ENCODE measurements at places on chromosomes 4 and X.
A peak's percentile ranks its signal among the peaks of the same experiment; 100 is the strongest.

- DNase-seq = no peak
Measured at GRCh38 chr4:138103597-138104283, 138.4 kb downstream of the SLC7A11 start.

- DNase-seq = no peak
Measured at GRCh38 chrX:136185401-136186022, 38.2 kb downstream of the FHL1 start.

GRCh38 chrX:37686996-37687395 lies 1.4 kb downstream of the XK start:
- no peak for DNase-seq

DNA sequence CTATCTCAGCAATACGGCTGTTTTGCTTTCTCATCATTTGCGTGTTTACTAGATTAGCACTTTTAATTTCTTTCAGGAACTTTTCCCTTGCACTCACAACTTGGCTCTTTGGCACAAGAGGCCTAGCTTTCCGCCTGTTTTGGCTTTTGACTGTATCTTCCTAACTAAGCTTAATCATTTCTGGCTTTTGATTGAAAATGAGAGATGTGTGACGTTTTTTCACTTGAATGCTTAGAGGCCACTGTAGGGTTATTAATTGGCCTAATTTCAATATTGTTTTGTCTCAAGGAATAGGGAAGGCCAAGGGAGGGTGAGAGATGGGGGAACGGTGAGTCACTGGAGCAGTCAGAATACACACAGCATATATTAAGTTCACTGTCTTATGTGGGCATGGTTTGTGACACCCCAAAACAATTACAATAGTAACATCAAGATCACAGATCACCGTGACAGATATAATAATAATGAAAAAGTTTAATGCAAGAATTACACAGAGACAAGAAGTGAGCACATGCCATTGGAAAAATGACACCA lies 27.3 kb downstream of the MND1 start:
- DNase-seq = no peak

GRCh38 chrX:12372111-12372510 lies 233.8 kb downstream of the FRMPD4 start:
- DNase-seq = no peak

DNA sequence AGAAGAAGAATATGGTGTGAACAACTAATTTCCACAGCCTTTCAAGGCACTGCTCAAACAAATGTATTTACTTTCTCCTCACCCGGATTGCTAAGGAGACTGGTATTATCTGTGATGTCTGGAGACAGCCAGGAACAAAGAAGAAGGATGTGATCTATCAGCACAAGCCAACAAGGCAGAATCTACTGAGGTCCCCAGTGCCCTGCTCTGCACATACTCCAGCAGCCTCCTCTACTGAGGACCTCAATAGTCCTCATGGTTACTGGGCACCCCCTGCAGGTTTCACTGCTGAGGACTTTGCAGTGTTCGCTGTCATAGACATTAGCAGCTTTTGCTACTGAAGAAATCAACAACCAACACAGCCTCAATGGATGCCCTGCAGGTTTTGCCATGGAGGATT lies 930.1 kb downstream of the ADGRL3 start:
- no peak for DNase-seq

- DNase-seq = peak; percentile 9
Measured at GRCh38 chrX:111928456-111928855, 52.5 kb downstream of the TRPC5OS start.

DNA sequence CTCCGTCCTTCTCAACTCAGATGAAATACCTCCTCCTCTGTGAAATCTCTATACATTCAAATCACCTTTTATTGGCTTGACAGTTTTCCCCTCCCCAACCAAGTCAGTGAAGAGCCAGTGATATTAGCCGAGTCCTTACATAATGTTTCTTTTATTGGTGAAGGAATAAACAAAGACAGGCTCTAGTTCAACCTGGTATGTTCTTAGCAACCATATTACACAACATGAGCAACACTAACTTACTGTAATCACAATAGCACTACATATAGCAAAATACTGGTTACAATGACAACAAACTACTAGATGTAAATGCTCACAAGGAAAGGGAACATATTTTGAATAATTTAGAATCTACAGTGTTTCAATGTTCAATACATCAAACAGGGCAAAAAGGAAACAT lies 19.9 kb downstream of the DHX15 start:
- no peak for DNase-seq

DNA sequence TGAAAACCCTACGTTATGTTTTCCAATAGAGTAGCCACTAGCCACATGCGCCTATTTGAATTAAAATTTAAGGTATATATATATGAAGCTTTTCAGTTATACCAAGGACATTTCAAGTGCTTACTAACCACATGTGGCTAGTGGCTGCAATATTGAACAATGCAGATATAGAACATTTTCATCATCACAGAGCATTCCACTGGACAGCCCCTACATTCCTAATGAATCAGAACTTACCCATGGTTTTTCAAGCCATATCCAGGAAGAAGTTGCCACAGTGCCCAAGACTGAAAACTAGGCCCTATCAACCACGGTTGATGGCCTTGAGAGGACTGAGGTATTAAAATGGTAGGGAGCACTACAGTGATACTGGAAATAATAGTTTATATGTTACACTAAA lies 29.7 kb downstream of the NEK1 start:
- no peak for DNase-seq

DNA sequence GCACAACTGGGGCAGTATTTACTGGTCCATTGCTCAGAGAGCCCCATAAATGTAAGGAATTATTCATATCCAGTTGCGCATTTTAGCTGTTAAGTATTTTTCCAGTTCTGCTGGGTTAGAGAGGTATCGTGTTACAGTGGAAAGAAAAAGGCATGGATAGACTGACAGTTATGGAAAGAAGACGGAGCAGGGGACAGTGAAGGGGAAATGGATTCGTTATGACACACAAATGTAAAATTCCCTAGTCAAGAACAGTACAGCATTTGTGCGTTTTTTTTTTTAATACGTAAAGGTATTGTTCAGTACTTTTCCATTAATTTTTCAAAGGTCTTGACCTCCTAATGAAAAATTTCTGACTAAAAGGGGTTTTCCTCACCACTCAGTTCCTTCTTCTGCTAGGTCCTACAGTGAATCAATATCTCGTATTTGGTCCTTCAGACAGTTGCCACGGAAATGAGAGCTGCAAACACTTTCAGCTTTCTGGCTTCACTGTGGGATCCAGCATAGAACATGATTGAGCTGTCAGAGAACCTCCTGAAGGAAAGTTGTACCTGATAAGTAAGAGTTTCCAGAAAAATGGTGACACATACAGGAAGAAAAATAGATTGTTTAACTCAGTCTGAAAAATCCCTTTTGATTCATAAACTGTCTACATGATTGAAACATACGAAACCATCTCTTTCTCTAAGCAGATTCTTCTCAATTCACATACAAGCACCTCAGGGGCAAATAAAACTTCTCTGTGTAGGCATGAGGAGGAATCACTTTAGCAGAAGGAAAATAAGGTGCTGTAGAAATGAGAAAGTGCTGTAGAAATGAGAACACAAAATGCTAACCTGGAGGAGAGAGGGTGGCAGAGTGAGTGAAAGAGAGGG lies 21.8 kb upstream of the BBS12 start:
- no peak for DNase-seq

DNA sequence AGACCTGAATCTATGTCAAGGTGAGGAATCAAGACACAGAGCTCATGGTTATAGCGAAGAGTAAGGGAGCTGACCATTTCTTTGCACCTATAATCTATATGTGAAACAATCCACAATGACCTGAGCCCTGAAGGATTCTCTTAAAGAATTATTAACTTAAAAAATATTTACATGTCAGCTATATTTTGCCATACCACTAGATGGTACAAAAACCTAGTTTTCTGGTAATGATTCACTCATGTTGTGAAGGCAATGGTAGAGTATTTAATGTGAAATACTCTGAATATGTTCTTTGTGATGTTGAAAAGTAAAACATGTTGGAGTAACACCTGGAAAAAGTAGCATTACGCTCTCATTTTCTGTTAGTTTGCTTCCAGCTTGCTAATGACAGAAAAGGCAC lies 40.0 kb downstream of the VGLL1 start:
- no peak for DNase-seq

DNA sequence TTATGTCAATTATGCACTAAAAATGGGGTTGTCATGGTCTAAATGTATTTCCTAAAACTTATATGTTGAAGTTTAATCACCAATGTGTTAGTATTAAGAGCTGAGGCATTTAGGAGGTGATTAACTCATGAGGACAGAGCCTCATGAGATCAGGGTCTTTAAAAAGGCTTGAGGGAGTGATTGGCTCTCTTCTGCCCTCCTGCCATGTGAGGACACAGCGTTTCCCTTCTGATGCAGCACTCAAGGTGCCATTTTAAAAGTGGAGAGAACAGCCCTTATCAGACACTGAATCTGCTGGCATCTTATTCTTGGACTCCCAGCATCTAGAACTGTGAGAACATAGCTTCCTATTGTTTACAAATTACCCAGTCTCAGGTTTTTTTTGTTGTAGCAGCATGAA lies 581.7 kb downstream of the KCNIP4 start:
- no peak for DNase-seq

DNA sequence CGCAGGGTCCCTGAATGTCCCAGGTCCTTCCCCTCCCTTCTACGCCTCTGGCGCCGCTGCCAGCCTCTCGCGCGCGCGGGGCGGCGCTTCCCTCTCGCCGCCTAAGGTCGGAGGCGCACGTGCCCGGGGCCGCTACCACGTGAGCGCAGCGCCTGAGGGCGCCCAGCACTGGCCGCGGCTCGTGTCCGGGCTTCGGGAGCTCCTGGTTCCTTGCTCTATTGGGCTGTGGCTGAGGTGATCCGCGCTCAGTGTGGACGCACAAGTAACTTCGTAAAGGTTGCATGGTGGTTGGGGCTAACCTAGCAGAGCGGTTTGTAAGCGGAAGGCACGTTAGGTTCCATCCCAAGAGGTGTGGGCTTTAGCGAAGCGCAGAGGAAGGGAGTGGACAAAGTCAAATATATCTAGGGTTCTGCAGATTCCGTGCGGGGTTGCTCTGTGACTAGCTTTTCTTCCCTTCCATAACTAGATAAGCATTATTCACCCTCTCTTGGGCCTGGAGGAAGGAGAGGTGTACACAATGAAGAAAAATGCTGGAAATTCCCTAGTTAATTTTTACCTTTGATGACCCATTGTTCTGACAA lies 1.8 kb downstream of the TLL1 start:
- no peak for DNase-seq

DNA sequence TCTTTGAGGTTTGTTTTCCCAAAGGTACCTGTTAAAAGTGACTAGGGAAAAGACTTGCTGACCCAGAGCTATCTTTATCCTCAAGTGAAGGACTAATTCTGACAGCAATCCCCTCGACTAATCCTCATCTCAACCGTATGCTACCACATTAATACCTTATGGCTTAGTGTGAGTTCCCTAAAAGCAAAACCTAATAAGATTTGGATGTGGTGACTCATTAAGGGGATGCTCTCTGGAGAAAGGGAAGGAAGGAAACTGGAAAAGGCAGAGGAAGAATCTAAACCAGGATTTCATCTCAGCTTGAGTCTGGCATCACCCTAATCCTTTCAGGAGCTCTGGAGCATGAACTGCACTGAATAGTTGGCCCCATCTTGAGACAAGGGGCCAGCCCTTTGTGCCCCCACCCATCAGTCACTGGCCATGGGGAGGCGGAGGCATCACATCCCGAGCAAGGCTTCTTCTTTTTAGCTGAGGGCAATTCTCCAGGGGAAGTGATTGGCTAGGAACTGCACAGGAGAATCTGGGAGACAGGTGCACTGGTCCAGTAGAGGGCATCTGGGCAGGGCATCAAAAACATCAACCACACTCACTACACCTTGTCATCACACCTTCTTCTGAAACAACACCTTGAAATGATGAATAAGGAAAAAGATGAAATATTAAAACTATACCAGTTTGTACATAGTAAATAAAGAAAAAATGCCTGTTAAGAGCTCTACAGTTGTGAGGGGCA lies 6.9 kb upstream of the BBS7 start:
- no peak for DNase-seq

DNA sequence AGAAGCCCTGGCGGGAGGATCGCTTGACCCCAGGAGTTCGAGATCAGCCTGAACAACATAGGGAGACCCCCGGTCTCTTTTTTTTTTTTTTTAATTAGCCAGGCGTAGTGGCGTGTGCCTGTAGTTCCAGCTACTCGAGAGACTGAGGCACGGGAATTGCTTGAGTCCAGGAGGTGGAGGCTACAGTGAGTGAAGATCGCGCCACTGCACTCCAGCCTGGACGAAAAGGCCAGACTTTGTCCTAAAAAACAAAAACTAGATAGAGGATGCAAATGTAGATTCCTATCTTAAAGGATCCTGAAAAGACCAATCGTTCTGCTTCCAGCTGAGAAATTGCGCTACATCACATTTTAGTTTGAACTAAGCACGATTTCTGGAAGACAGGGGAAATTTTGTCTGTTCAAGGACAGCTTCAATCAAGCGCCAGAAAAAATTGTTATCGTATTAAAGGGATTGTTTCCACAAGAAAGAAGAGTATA lies 627 bp upstream of the HSD17B11 start:
- no peak for DNase-seq

GRCh38 chr4:73904491-73904890 lies 35.3 kb downstream of the CXCL1 start:
- no peak for DNase-seq

DNA sequence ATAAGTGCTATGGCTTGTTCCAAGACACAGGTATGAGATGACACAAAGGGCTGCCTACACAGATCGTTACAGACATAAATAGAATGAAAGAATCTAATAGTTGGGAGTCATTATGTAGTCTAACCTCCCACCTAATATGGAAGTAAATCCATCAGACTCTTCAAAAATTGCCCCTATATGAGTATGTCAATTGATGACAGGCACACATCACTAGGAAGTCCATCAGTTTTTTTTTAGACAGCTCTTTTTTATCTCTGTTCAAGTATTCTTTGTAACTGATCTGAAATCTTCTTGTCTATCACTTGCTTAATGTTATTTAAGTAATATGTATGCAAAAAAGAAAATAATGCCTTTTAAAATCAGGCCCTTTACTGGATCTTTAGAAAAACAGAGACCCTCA lies 191.6 kb downstream of the UBE2NL start:
- DNase-seq = no peak

- DNase-seq = no peak
Measured at GRCh38 chrX:101377547-101377946, 8.4 kb downstream of the BTK start.

GRCh38 chr4:78145622-78146021 lies 88.5 kb downstream of the FRAS1 start:
- DNase-seq = no peak

DNA sequence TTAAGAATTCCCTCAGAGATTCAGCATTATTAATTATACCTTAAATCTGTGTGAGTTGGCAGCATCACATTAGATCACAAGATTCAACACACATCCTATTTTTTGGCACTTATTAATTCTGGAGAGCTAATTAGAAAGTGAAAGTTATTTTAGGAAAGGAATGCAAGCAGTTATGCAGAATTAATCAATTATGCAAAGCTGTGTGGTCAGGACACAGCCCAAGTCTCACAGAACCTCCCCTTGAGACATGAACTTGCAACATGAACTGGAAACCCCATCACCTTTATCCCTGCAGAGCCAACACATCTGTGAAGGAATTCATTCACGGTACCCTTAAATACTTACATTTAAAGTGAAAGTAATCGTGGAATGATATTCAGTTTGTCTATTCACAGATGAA lies 80.5 kb downstream of the TSPAN5 start:
- DNase-seq = no peak

- peak; percentile 81 for DNase-seq
Measured at GRCh38 chr4:84224522-84224921, 274.6 kb downstream of the NKX6-1 start.

GRCh38 chr4:88599298-88599697 lies 7.0 kb downstream of the HERC3 start:
- DNase-seq = no peak

All from NCI-H1105 treated with DMSO at 0.1 percent for 48 hours (cell line).